ENCODE measurements at places on chromosomes 3 and 15.

DNA sequence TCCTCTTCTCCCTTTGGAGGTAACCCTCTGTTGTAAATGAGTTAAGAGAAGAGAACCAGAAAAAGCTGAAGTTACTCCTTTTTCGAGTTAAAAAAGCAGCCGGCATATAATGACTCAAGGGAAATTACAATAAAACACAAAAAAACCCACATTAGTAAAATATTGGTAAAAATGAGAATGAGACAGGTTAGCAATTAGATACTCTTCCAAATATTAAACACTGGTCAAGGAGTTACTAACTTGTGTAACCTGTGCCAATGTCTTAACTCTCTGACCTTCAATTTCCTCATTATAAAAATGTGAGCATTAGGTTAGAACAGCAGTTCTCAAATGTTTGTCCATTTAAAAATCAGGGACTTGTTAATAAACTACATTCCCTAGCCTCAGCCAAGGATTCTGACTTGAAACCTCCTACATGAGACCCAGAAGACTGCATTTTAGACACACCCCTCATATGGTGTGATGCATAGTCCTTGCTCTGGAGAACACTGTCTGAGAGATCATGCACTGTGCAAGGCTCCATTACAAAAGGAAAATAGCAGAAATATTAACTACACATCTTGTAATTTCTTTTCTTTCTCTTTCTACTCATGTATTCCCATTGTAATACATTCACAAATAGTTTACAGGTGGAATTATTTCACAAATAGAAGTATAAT lies 42.7 kb upstream of the TOP2B start:
- no peak for DNase-seq

GRCh38 chr15:72231833-72232478 lies 966 bp upstream of the PKM start:
- peak; percentile 90 for DNase-seq

- no peak for DNase-seq
These were observed 58.3 kb downstream of the LARS2 start for GRCh38 chr3:45446706-45447105.

- DNase-seq = no peak
These were observed 66.6 kb downstream of the GAP43 start for GRCh38 chr3:115689928-115690327.

- DNase-seq = no peak
These were observed 120.5 kb downstream of the PDZRN3 start for GRCh38 chr3:73504239-73504638.

- no peak for DNase-seq
These were observed 175.7 kb upstream of the MDFIC2 start for GRCh38 chr3:70488131-70488530.
